ENCODE measurements at places on chromosomes 7 and 10.

DNA sequence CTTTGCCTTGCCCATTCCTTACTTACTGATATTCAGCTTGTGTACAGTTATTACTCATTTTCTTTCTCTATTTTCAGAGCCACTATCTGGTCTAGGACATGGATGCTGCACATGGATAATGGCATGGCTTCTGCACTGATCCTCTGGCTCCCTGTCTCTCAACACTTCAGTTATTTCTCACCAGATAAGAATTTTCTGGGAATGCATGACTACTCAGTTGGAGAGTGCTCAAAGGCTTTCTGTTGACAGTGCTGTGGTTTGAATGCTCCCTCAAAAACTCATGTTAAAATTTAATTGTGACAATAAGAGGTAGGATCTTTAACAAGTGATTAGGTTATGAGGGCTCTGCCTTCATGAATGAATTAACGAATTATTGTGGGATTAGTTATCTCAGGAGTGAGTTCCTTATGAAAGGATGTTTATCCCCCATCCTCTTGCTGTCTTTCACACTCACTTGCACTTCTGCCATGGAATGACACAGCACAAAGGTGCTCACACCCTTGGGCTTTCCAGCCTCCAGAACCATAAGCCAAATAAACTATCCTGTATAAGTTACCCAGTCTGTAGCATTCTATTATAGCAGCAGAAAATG is 16.1 kb upstream of the PIK3CG start:
- peak; percentile 57 for DNase-seq

DNA sequence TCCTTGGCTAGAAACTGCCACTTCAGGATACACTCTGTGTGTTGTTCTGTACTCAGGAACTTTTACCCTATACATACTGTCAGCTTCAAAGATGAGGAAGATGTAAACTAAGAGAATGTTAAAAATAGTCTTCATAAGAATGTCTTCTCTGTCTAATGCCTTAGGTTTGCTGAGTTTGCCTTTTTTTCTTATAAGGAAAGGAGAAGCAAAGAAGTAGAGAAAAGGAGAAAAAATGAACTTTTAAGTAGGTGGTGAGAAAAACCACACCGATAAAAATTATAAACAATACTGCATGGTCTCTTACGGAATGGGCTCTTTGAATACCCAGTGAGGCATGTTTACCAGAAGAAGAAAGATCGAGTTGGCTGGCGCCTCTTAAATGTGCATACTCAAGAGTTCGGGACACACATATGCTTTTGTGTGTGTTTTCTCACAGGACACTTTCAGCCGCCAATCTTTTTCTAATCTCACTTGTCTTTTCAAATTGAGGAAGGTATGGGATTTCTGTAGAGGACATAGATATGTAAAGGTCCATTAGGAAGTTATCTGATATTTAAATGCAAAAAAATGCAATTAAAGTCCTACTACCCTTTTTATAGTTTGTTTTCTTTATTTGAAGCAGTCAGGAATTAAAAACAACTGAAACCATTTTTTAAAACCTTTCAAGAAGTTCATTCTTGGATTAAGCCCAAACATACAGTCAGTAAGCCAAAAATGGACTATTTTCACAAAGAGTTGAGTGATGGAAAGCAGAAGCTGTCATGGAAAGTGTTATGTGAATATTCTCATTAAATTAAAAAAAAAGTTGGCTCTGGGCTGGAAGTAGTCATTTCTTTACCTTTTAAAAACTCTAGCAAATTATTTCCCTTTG is 100.6 kb upstream of the MDFIC start:
- peak; percentile 50 for DNase-seq

DNA sequence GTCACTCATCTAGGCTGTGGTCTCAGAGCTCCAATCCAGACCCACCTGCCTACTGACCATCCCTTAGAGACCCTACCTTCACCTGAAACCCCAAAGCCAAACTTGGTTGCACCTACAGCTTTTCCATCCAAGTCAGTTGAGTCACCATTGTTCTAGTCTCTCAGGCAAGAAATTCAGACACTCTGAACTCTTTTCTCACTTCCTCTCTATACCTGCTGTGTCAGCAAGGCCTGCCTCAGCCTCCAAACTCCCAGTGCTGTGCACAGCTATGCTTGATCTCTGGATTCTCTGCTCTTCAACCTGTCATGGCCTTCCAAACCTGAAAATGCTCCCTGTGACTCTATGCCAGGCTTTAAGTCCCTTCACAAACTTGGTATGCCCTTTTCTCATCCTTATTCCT is 47.4 kb upstream of the MTURN start:
- no peak for DNase-seq

GRCh38 chr7:42194238-42194637 is 42.8 kb downstream of the GLI3 start:
- DNase-seq: no peak

DNA sequence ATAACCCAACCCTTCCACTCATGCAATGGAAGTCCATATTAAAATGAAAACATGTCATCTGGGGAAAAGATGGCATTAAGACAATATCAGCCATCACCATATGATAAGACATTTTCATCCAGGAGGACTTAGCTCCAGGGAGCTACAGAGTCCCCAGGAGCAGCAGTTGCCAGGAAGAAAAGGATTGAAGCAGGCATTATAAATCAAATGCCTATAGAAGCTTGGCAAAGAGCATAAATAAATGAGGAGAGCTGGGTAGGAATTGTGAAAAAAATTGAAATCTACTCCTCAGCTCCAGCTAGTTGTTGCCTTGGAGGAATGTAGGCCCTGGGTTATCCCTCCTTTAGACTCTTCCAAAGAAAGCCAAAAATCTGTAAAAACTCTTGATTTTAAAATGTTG is 42.5 kb downstream of the FAM13C start:
- no peak for DNase-seq

GRCh38 chr7:54529568-54529967 is 12.6 kb upstream of the VSTM2A start:
- DNase-seq: no peak

DNA sequence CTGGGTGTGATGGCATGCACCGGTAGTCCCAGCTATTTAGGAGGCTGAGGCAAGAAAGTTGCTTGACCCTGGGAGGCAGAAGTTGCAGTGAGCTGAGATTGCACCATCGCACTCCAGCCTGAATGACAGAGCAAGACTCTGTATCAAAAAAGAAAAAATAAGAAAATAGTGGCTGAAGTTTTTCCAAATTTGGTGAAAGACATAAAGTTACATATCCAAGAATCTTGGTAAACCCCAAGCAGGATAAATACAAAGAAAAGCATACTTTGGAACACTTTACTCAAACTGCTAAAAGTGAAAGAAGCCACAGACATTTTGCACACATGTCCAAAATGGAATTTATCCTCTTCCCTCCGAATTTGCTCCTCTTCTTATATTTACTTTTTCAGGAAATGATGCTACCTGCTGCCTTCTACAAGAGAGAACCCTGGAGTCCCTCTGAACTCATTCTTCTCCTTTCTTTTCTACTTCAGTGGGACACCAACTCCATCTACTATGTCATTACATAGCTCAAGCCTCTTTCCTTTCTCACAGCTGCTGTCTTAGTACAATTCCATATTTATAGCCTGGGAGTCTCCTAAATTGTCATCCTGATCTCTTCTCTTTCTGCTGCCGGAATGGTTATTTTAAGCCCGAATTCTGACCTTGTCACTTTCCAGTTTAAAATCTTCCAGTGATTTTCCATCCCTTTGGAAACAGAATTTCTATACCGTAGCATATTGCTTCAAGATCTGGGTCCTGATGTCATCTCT is 17.3 kb upstream of the SMNDC1 start:
- no peak for DNase-seq

- DNase-seq: peak; percentile 2
Observed at GRCh38 chr7:51286401-51286800, 30.2 kb downstream of the COBL start.

GRCh38 chr10:71780156-71780555 is 6.8 kb upstream of the VSIR start:
- DNase-seq: no peak

DNA sequence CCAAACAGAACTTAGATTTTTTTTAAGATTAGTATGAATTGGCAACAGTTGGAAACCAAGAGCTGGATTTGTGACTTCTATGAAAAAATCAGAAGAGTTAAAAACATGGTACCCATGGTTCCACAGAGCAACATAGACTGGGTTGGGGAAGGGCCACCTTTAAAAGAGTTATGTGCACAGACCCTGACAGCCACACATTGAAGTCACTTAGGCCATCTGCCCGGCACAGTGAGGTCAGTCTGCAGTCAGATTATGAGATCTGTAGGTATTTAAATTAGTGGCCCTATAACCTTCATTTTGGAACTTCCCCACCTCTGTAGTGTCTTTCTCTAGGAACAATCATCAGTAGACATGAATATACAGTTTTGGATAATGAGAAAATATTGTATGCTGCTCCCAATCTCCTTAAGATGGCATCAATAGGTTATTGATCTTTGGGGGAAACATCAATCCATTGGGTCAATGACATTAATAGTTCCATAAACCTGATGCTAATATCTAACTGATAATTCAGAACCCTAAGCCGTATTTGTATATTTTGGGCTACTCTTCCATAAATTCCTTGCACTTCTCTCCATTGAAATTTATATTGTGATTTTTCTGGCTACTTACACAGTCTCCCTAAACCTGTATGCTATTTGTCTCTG is 7.0 kb downstream of the ANKRD1 start:
- no peak for DNase-seq
